ENCODE measurements at places on chromosomes 1 and 21. TPM values are rescaled to one million over a fixed set of nuclear protein-coding genes. Genes with fewer than 3 reads are reported as not detected.

GRCh38 chr1:207401578-207401977, 52.5 kb upstream of the CR2 start:
- no peak for DNase-seq

GRCh38 chr1:9129266-9130041, 552 bp upstream of the GPR157 start:
- no peak for DNase-seq

GRCh38 chr1:230548997-230549396, 93.3 kb upstream of the COG2 start:
- peak; percentile 35 for DNase-seq

DNA sequence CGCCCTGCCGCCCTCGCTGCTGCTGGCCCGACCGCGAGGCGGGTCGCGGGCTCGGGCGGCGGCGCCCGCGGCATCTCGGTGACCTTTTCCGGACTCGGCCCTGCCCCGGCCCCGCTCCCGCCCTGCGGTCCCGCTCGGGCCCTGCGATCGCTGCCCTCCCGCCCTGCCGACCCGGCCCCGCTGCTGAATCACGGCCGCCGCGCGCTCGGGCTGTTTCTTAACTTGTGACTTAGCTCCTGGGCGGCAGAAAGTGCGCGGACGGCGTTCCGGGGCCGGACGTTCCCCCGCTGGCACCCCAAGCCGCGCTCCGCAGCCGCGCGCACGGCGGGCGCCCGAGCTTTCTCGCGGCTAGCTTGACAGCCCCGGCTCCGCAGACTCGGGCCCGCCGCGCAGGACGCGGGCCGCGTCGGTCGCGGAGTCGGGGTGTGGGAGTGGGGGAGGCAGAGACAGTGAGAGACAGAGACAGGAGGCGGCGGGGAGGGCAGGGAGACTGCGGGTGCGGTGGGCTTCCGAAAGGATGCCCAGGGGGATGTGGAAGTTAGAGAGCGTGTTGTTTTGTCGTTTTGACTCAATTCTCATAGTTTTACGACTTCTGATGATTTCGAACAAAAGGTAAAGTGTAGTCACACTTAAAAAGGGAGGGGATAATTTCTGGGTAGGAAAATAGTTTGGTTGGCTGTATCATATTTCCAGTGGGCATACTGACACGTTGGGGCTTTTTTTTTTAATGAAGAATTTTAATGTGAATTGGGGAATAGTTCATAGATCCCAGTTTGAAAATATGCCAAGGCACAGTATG, 49.8 kb downstream of the PRDM2 start:
- no peak for DNase-seq

DNA sequence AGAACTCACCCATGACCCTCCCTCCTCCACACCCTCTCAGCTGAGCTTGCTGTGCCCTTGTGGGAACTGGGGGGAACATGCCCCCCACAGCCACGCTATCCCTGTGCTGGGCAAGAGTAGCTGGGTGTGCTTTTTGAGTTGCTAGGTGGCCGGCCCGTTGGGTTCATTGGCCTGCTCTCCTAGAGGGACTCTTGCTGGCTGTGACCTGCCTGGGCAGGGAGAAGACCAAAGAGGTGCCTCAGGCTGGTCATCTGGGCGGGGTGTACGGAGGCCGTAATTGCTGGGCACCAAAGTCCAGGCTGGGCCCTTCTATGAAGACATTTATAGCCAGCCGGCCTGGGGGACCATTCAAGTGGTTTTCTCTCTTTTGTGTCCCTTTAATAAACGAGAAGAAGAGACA, 138.3 kb upstream of the ZBTB40 start:
- DNase-seq, result no peak

DNA sequence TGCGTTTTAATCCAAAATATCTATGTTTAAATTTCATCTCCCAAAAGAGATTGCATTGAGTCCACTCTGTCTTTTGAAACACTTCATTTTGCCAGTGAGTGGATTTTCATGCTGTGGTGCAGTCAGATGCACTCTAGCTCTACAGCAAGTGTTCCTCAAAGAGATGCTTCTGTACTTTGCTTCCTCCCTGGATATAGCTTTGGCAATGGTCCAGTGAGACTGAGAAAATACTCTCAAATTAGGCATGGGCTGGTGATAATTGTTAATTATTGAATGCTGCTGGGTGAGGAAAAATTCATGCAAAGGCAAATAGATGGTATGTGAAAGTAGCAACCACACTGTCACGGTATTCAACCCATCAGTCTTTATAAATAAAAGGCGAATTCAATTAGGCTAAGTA, 396.9 kb downstream of the ADGRL2 start:
- DNase-seq, result no peak

GRCh38 chr1:214707306-214708087, 104.5 kb downstream of the CENPF start:
- DNase-seq, result no peak

- DNase-seq, result no peak
These were observed 5.6 kb downstream of the FAM20B start for GRCh38 chr1:179031284-179031683.

DNA sequence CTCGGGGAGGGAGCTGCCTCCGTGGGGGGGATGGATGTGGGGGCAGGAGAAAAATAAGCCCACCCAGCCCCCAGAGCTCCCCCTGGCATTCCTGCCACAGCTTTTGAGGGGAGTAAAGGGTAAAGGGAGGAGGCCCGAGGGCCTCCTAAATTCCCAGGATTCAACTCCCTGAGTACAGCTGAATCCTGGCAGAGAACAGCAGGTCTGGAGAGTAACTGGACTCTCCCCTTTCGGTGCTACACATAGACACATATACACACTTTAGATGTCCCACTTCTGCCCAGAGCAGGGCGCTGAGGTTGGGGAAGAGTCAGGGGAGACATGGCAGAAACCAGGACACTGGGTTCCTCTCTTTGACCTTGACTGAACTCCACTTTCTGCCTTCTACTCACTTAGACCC, 3.0 kb downstream of the KIRREL1 start:
- DNase-seq, result no peak

The PYHIN1 gene
- 0.30 TPM for total RNA-seq

The LMNA gene
- 78.4 TPM for total RNA-seq

The MAEL gene
- total RNA-seq, result 2.8 TPM

The TMEM240 gene
- 12.3 TPM for total RNA-seq

The SGIP1 gene
- 24.0 TPM for total RNA-seq
